ENCODE measurements at places on chromosomes 4 and X. TPM values are rescaled to one million over a fixed set of nuclear protein-coding genes. Genes with fewer than 3 reads are reported as not detected.

H2BW1 gene
- not detected for total RNA-seq

DNA sequence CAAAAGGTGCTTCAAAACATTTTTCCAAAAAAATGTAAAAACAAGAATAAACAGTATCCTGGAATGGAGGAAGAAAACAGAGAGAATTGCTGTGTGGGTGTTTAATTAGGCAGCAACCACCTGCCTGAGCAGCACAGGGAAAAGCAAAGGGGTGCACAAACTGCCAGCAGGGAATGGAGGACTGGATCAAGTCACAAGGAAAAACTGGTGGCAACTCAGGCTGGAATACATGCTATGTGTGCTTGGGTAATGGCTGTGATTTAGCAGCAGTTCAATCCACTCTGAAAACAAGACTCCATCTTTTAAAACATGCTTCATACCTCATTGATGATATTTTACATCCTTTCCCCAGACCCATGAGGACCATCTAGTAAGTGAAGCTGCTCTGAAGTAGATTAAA lies 179.5 kb downstream of the HS6ST2 start:
- no peak for DNase-seq

DNA sequence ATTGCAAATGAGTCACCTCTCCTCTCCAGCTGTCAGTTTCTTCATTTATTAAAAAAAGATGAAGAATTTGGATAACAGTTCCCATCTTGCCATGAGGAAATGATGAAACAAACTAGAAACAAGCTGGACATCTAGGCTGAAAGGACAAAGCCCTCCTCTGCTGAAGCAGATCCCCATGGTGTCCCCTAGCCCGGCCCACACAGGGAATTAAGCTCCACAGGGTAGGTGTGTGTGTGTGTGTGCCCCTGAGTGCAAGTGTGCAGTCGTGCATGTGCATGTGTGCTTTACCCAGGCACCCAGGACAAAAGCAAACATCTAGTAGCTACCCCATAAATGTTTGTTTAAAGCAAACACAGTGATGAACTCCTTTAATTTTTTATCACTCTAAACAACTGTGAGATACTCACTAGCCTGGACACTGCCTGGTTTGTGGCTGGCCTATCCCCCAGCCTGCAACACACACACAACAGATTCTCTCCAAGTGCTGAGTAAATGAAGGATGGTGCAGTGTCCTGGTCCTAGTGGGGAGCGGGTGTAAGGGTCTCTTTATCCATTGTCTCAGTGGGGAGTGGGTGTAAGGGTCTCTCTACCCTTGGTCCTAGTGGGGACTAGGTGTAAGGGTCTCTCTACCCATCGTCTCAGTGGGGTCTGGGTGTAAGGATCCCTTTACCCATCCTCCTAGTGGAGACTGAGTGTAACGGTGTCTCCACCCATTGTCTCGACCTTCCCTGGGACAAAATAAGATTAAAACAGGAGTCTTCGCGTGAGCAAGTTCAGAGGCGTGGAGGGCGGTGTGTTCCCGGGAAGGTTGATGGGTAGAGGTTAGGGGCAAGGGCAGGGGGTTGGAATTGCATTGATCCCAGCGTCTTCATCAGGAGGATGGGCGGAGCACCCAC lies 688 bp upstream of the EVC start:
- DNase-seq, result no peak

CENPVL2 gene
- not detected for total RNA-seq

- no peak for DNase-seq
Measured at GRCh38 chr4:59223292-59223941, 1976.7 kb upstream of the ADGRL3 start.

GLRA2 gene
- not detected for total RNA-seq

- no peak for DNase-seq
Measured at GRCh38 chrX:150790021-150790420, 96.8 kb downstream of the MTMR1 start.

DNA sequence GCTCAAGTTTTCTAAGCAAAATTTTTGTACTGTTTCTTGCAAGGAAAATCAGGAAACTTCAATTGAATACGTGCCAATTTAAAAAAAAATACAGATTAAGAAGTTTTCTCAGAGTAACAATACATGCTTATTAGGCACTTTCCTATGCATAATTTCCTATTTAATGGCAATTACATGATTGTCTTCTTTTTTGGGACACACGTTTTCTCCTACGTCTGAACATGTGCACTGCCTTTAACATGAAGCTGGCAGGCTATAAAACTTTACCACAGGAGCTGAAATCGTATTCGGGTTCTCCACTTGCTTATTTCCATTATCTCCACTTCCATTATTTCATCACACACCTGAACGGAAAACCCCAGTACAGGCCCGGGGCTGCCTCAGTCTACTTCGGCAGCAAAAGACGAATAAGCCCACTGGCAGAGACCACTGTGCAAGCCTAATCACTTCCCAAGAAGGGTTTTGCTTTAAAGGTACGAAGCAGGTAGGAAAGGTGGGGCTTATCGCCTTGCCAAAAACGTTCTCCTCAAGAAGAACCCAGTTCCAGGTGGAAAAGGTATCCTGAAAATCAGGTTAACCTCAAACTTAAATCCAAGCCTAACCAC lies 575 bp downstream of the RCHY1 start:
- DNase-seq, result no peak

SSX4B gene
- not detected for total RNA-seq

DNA sequence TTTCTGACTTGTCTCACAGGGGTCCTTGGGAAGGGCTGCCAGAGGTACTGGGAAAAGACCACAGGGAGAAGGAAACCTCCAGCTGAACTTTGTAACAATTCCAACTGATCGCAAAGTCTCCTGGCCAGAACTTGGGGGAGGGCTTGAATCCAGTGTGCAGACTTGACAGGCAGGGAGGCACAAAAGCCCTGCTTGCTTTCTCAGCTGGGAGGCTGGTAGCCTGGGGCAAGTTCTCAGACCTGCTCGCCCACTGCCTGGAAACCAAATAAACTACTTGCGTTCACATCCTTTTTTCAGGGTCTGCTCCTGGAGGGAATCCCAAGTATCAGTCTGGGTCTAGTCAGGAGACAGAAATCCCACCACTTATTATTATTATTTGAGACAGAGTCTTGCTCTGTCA lies 48.0 kb upstream of the CASK start:
- no peak for DNase-seq

TENT5D gene
- total RNA-seq, result not detected

DNA sequence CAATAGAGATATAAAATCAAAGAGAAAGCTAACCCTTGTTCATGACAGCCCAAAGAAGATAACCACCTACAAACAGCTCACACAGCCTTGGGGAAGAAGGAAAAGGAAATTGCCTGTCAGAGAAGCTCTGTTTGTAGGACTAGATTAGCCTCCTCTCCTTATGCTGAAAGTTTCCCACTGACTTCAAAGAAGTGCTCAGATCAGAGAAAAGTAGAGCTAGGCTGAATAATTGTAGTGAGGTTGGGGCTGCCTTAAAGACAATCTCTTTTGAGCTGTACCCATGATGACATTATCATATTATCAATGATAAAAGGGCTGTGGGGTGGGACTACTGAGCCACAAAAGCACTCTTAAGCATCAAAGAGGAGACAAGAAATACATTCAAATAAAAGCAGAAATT lies 223.0 kb upstream of the GALNT7 start:
- no peak for DNase-seq

DNA sequence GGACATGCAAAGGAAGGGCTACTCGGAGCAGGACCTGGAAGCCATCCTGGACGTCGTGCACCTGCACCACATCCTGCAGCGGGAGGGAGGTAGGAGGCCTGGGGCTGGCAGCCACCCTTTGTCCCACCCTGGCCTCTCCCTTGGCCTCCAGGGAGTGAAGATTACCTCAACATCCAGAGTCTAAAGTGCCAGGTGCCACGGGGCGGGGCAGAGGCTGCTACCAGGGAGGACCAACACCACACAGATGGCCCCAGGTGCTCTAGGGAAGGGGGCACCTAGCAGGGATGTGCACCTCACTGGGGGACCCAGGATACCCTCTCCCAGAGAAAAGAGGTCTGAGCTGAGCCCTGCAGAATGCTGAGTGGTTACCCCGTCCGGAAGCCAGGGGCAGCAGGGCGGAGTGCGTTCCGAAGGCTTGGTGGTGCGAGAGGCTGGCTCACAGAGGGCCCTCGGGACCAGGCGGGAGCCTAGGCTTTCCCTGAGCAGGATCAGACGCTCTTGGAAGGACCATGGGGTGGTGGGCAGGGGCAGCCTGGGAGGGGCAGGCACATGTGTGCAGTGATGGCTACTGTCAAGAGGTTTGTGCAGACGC lies 16.1 kb downstream of the ABCD1 start:
- DNase-seq, result no peak

Measured in right atrium auricular region (tissue), 2 donors.